T-helper 17 cell (primary cell): ENCODE measurements at places on chromosomes 2 and 18.
A peak's percentile ranks its signal among the peaks of the same experiment; 100 is the strongest.

- DNase-seq: no peak
These were observed 11.2 kb downstream of the VIL1 start for GRCh38 chr2:218429911-218430692.

DNA sequence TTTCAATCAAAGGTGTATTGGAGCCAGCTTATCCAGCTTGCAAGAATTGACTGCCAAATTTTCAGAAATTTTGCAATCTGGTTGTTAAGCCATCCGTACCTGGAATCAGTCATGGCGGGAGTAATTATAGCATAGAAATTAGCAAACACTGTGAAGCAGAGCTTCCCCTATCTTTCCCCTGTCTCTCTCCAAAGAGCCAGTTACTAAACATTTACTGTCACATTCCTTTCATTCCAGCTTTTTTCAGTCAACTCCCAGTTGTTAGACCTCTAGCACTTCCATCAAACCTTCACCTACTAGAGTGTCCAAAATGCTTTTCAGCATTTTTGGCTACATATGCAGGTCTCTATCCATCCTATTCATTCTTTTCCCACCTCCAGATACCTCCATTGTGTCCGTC is 137.4 kb downstream of the MC4R start:
- DNase-seq: no peak

- no peak for DNase-seq
These were observed 15.1 kb upstream of the DYNC2LI1 start for GRCh38 chr2:43758739-43759138.

GRCh38 chr2:122194546-122194945 is 439.1 kb downstream of the TSN start:
- DNase-seq: no peak

GRCh38 chr2:221370857-221371211 is 201.3 kb downstream of the EPHA4 start:
- DNase-seq: no peak

GRCh38 chr2:111117598-111118480 is 2.9 kb upstream of the BCL2L11 start:
- no peak for DNase-seq

DNA sequence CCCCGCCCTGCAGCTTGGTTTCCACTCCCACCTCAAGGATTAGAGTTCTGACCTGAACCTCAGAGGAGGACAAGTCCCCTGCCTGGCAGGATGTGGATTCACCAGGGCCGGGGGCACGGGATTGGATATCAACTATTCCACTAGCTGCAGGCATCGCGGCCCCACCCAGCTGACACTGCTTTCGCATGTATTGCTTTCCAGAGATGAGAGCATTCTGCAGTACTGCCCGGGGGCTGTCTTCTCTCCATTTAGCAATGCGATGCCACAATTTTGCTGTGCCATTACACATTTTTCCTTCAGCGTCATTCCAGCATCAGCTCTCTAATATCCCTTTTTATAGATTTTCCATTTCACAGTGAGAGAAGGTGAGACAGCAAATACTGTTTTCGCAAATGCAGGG is 42.0 kb downstream of the CTIF start:
- DNase-seq: no peak

DNA sequence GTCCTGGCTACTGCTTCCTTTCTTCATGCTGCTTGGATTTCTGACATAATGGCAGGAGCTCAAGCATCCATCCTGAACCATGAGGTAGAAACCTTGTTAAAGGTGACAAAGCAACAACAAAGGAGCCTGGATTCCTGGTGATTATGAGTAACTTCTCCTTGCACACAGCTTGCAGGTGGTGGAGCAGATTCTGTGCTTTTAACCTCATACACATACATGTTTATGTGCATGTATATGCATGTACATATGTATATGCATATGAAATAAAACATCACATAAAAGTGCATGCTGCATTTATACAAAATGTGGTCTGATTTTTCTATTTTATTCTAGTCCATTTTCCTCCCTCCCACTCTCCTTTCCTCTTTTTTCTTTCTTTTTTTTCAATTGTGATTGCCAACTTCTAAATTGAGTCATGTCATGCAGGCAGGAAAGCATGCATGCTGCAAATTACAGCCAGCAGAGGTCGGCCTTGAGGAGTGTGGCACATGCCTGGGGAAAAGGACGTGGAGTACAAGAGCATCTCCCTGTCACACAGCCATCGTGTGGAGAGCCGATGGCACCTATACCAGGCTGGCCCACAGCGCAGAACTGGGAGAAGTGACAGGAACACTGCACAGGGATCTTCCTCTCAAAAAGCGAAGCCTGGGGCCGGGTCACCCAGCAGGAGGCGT is 17.9 kb downstream of the LCT start:
- no peak for DNase-seq

DNA sequence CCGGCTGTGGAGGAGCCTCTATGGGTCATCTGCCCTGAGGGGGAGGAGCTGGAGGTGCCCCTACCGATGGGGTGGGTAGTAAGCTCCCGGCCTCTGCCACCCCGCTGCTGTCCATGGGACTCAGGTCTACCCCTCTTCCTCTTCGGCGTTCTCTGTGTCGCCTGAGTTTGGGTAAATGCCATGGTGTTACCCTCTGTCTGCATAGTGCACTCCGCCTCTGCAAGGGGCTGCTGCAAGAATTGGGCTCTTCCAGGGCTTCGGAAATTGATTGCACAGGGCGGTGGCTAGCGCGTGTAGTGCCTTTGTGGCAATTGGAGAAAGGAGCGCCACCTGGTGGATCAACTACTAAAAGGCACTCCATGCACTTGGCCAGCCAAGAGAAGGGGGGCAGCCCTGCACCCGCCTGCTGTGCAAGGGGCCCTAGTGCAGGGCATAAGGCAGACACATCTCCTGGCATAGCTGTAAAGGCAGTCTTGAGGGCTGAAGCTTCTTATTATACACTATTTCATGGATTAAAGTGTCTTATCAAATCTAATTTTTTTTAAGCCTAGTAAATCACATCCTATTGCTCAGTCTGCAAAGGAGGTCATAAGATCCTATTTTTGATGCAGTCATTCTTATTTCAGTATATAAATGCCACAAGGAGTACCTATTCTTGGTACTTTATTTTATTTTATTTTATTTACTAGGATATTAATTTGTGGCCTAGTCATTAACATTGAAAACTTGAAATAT is 308.9 kb downstream of the PDE11A start:
- DNase-seq: peak; percentile 56

GRCh38 chr2:120246546-120247300 is 5.9 kb upstream of the RALB start:
- DNase-seq: no peak

DNA sequence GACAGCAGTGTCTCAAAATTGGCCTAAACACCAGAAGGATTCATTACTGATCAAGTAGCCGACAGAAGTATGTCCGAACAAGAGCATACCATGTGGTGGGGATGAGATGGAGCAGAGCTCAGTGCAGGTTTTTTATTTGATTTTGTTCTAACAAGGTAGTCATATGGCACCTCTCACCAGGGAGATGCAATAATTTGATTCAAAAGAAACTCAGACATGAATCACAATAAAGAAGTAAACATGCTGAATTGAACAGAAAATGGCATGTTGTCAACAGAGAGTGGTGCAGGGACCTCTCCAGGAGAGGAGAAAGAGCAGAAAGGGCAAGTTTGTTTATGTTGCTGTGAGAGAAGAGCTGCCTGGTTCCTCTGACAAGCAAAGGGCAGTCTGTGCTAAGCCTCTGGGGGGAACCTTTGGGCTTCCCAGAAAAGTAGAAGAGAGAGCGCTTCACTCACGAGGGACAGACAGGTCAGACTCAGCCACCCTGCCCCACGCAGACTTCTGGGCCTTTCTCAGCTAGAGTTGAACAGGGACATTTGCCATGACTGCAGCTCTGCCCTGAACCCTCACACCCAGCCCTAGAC is 351.3 kb upstream of the RAB12 start:
- DNase-seq: no peak

GRCh38 chr2:221137385-221137784 is 434.7 kb downstream of the EPHA4 start:
- no peak for DNase-seq

- no peak for DNase-seq
These were observed 8.8 kb upstream of the POMC start for GRCh38 chr2:25177211-25177611.

DNA sequence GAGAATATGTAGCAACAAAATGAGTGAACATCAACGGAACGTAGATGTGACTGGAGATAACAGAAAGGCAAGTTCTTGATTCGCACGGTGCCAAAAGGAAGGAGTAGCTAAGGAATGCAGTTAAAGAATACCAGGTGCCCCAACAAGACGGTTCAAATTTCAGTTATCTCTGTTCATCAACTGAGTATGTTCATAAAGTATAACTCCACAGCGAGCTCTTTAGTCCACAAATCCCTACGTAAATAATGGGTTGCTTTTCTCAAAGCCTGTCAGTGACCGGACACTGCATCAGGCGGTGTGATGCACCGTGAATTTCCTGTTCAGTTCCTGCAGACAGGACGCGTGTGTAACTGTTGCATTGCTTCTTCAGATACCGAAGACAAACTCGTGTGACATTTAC is 91.8 kb downstream of the NOL10 start:
- DNase-seq: no peak

DNA sequence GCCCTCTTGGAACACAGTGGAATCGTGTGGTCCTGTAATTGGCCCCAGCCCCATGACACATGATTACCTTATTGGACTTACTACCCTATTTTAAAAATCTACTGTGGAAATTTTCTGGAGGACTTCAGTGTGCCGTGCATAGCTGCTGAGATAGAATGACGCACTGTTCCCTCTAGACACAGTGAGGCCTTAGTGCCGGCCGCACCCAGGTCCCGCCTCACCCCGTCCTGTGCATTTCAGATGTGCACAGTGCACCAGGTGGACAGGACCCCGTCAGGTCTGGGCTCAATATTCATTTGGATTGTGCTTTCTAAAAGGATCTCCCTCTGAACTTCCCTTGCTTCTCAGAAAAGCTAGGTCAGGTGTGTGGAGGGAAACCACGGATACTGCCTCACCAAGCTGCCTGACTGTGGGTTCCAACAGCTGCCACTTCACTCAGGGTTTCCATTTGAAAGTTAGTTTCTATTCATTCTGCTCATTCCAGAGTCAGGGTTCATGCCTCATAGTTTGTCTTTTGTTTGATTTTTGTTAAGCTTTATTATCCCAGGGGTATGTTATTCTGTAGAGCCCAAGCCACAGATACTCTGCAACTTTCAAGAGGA is 155.8 kb downstream of the PTGR3 start:
- DNase-seq: no peak

GRCh38 chr2:207332480-207333212 is 166.9 kb upstream of the KLF7 start:
- DNase-seq: no peak

- DNase-seq: no peak
These were observed 15.2 kb downstream of the PDCD1 start for GRCh38 chr2:241843321-241844065.

DNA sequence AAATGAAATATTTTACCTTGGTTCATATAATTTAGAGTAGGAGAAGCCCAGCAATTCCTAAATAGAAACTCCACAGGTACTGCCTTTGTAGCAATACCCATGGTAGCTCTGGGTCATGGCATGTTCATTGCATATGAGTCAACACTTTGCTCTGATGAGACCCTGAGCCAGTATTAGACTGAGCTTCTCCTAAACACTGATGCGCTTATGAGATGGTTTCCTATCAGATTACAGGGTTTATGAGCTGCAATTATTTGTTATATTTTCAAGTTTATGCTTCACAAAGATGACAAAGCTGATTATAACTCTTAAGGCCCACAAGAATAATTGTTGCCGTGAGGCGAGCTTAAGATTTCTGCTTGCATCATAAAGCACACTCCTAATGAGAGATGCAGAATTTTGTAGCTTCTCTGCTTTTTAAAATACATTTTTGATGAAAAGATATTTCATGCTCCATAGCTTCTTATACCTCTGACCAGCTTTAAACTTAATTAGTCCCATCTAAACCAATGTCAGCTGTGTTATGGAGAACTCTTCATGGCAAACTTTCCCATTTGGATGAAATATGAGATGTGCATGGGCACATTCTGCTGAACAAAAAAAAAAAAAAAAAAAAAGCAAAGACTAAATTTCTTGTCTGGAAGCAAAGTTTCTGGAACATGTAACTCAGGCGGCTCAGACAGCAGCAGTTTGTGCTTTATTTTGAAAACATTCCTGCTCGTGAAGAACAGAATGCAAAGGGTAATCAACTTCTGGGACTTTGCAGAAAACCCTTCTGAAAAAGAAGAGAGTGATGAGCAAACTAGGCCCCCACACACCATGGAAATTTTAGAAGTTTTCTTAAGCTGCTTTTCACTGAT is 162.6 kb downstream of the KCNE4 start:
- no peak for DNase-seq

DNA sequence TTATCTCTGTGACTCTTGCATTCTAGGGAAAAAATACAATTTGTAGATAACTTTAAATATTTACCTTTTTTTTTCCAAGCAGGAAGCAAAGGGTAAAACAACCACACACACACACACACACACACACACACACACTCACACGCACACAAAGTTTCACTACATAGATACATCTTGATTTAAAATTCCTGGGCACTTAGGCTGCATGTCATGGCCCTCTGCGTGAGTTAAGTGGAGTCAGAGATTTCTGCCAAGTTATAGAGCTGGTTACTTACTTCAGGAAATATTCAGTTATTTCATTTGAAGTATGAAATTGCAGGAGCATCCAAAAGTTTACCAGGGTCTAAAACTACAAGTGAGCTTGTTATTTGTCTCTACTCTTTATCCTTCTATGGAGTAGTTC is 612.0 kb downstream of the IRS1 start:
- no peak for DNase-seq

GRCh38 chr2:220478305-220479058 is 851.1 kb downstream of the SLC4A3 start:
- DNase-seq: no peak

- no peak for DNase-seq
These were observed 52.7 kb downstream of the ADD2 start for GRCh38 chr2:70715071-70715985.

DNA sequence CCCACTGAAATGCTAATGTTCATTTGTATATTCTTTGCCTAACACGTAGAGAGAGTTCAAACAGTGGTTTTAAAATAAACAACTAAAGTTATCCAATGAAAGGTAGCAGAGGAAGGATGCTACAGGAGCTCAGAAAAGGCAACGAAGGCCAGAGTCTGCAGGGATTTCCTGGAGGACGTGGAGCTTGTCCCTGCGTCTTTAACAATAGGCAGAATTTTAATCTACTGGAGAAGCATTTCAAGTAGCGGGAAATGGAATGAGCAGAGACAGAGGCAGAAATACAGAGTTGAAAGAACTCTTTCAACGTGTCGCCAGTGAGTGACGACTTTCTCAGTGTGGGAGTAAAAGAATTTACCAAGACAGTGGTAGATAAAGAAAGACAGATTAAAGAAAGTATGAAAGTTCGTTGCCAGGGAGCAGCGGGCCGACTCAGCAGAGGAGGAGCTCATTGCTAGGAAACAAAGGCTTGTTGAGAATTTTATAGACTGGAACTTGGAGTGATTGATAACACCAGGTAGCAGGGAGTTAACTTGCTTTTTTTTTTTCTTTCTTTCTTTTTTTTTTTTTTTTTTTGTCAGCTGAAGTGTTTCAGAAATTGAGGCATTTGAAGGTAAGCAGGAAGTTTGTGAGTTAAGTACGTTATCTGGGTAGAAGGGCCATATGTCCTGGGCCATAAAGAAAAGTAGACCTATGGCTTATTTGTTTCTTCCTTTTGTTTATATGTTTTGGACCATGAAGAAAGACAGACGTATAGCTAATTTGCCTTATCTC is 625 bp upstream of the NBAS start:
- DNase-seq: no peak
